ENCODE measurements at places on chromosomes 16 and 17.

DNA sequence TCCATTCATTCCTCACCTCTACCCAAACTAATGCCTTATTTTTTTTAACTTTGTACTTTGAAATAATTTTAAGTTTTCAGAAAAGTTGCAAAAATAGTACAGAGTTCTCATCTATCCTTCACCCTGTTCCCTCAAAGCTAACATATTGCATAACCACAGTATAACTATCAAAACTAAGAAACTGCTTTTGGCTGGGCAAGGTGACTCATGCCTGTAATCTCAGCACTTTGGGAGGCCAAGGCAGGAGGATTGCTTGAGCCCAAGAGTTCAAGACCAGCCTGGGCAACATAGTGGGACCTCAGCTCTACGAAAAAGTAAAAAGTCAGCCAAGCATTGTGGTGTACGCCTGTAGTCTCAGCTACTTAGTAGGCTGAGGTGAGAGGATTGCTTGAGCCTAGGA, 147.7 kb downstream of the SKAP1 start:
- DNase-seq = no peak

- DNase-seq = no peak
Observed at GRCh38 chr17:48181653-48182052, 74.1 kb downstream of the SNX11 start.

- DNase-seq = peak; percentile 66
Observed at GRCh38 chr17:32486701-32487472, at the start of gene CDK5R1. Gene CDK5R1 (plus strand): TSS chr17:32486993. CDS start chr17:32487621, 628 bp downstream.

DNA sequence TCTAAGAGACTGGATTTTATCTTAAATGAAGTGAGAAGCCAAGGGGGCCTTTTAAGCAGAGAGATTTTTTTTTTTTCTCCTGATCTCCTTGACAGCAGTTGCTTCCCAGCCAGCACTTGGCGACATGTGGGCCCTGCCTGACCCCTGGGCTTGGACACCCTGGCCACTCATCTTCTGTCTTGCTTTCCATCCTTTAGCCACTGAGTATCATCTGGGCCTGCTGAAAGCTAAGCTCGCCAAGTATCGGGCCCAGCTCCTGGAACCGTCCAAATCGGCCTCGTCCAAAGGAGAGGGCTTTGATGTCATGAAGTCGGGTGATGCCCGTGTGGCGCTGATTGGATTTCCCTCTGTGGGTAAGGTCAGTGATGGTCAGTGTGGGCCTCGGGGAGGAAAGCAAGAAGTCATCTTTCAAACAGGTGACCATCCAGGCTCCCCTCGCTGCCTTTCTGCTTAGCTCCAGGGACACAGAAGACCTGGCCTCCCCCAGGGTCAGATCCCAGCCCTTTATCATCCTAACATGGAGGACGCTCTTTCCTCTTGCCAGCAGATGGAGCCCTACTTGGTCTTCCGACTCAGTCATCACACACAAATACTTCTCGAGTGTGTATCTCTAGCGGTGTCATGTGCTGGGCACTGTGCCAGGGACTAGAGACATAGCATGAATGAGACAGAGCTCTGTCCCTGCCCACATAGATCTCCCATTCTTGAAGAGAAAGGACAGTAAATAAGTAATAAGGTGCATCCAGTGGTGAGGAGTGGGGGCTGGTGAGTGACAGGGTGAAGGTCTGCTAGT, 6.1 kb downstream of the DRG2 start:
- DNase-seq = peak; percentile 72

- no peak for DNase-seq
Observed at GRCh38 chr17:30148376-30148775, 31.8 kb downstream of the NSRP1 start.

GRCh38 chr17:57256708-57257112, 387 bp downstream of the MSI2 start:
- peak; percentile 30 for DNase-seq

- DNase-seq = peak; percentile 92
Observed at GRCh38 chr17:41812381-41813151, at the start of gene FKBP10. Gene FKBP10 (plus strand): TSS chr17:41813004. CDS start chr17:41813035, 31 bp downstream.
